ENCODE measurements at places on chromosomes 2 and 18.

GRCh38 chr2:230075988-230076631 lies 7.4 kb upstream of the SLC16A14 start:
- DNase-seq = no peak

- peak; percentile 34 for DNase-seq
These were observed 69.2 kb downstream of the EHBP1 start for GRCh38 chr2:62774555-62775366.

GRCh38 chr2:137348301-137348700 lies 583.0 kb downstream of the THSD7B start:
- DNase-seq = no peak

DNA sequence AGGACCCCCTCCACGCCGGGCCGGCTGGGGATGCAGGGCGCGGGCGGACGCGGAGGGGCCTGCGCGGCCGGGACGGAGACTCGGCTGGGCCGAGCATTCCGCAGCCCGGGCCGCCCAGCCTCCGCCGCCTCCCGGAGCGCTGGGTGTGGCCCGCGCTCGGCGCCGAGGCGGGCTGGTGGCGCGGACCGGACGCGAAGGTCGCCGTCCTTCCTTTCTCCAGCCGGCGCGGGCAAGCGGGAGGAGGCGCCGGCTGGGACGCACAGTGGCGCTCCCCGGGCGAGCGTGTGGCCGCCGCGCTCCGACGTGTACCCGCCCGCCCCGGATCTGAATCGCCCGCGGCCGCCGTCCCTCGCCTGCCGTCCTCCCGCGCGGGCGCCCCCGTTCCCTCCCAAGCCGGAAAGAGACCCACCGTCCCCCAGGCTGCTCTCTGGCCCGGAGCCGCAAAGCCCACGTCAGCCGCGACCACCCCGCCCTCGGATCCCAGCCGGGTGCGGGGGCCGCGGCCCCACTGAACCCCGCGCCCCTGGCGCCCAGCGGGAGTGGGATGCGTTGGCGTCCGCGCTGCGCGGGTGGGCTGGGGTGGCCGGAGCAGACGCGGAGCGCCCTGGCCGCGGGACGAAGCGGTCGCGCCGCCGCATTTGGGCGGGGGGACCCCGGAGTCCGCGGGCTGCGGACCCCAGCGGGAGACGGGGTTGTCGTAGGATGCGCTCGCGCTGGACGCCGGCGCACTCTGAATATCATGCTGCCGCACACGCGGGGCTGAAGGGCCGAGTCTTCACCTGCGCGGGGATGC lies 634 bp downstream of the SPATS2L start:
- DNase-seq = peak; percentile 9

- DNase-seq = no peak
These were observed 10.6 kb upstream of the NMI start for GRCh38 chr2:151299920-151300539.

- DNase-seq = peak; percentile 22
These were observed 5.3 kb downstream of the MAP4K3 start for GRCh38 chr2:39431592-39432316.

- DNase-seq = no peak
These were observed 530.0 kb downstream of the ZNF804A start for GRCh38 chr2:185128346-185128745.

GRCh38 chr2:61419570-61419969 lies 51.3 kb downstream of the USP34 start:
- DNase-seq = no peak

- DNase-seq = no peak
These were observed 109.6 kb downstream of the ICOS start for GRCh38 chr2:204046145-204046544.

Data from CD4-positive, CD25-positive, alpha-beta regulatory T cell (primary cell).